Fibroblast of gingiva (primary cell): ENCODE measurements at places on chromosomes 12 and 14.

- DNase-seq = peak; percentile 26
Observed at GRCh38 chr14:93655078-93655750, 133.1 kb downstream of the PRIMA1 start.

- DNase-seq = peak; percentile 62
Observed at GRCh38 chr12:88266806-88267360, 124.8 kb downstream of the TMTC3 start.

DNA sequence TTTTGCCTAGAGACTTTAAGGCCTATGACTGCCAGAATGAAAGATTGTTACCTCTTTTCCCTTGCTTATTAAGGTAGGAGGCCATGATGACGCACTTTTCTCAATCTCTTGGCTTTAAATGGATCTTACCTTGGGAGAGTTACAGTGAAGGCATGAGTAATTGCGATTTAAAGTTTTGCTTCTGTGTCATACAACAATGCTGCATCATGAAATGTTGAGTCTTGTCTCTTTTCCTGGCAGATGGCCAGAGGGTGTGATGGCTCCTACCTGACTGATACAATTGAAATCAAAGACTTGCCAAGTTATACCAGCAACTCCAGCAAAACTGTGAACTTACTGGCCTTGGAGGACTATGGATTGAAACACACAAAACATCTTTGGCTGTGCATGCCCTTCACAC is 17.2 kb upstream of the LRRK2 start:
- no peak for DNase-seq

- no peak for DNase-seq
Observed at GRCh38 chr12:66900616-66901015, 221.7 kb upstream of the GRIP1 start.

- no peak for DNase-seq
Observed at GRCh38 chr14:58961045-58961731, 227.3 kb upstream of the DAAM1 start.
